ENCODE measurements at places on chromosomes 16 and 17.

- no peak for DNase-seq
Measured at GRCh38 chr17:50037321-50038107, 18.4 kb upstream of the ITGA3 start.

- DNase-seq: no peak
Measured at GRCh38 chr17:50203086-50203485, 1.7 kb upstream of the COL1A1 start.

DNA sequence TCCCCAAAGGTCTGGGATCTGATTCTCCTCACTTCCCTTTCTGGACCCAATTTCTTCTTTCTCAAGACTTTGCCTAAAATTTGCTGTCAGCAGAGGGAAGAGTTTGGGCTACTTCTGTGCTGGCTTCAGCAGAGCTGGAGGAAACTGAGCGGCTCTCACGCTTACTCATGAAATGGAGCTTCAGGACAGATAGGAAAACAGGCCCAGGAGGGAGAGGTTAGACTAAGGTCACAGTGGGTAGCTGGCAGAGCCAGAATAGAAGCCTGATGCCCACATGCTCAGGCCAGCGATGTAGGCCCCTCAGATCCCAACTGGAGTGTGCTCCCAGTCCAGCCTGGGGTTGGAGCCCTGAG is 593 bp downstream of the SLC38A7 start:
- DNase-seq: no peak

GRCh38 chr16:27335349-27336053 is 21.7 kb downstream of the IL4R start:
- DNase-seq: no peak

GRCh38 chr17:2701161-2701995 is 10.2 kb downstream of the CLUH start:
- DNase-seq: no peak

GRCh38 chr16:16143038-16143763 is 80.1 kb downstream of the ABCC6 start:
- DNase-seq: peak; percentile 60

DNA sequence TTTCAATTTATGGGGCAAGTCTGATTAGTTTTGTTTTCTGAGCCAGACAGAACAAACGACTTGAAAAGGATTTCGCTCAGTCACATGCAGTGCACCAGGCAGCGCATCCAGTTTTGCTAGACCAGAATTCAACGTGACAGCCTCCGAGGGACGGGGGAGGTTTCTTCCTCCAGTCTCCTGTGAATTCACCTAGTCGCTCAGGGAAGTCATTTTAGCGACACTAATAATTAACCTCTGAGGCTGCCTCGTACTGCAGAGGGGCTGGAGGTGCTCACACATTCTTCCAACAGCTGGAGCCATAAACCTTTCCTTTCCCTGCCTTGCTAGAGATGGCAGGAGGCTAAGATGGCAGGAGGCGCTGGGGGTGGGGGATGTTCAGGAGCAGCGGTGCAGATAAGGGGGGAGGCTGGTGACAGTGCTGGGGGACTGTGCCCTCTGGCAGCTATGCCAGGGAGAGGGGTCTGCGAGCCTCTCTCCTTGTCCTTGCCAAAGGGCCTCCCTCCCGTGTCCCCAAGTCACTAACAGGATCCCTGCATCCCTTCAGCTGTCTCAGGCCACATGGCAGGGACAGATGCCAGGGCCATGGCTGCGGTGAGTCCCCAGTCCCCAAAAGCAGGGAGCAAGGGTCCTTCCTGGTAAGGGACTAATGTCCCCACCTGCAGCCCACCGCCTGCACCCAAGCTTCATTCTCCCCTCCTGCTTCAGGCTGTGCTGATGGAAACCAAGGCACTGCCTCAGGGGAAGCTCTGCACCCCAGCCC is 24.0 kb downstream of the MXRA7 start:
- no peak for DNase-seq

DNA sequence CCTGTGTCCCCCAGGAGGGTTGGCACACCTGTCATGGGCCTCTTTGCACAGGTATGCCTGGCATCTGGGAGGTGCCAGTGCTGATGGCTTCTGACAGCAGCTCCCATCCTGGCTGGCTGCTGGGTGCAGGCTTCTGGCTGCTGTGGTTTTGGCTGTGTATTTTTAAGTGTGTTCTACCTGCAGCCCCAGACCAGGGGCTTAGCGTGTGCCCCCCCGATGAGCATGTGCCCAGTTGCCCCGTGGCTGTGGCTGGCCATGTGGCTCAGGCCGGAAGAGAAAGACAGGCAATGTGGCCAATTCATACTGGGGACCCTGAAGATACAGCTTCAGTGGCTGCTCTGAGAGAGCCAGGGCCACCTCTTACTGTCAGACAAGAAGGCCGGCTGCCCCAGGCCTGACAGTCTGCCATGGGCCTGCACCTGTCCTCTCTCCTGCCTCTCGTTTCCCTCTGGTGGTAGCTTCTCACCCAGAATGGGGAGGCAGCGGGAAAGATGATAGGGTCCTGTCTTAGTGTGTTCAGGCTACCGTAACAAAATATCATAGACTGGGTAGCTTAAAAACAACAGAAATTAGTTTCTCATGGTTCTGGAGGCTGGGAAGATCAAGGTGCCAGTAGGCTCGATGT is 37.6 kb upstream of the LGALS9 start:
- no peak for DNase-seq

DNA sequence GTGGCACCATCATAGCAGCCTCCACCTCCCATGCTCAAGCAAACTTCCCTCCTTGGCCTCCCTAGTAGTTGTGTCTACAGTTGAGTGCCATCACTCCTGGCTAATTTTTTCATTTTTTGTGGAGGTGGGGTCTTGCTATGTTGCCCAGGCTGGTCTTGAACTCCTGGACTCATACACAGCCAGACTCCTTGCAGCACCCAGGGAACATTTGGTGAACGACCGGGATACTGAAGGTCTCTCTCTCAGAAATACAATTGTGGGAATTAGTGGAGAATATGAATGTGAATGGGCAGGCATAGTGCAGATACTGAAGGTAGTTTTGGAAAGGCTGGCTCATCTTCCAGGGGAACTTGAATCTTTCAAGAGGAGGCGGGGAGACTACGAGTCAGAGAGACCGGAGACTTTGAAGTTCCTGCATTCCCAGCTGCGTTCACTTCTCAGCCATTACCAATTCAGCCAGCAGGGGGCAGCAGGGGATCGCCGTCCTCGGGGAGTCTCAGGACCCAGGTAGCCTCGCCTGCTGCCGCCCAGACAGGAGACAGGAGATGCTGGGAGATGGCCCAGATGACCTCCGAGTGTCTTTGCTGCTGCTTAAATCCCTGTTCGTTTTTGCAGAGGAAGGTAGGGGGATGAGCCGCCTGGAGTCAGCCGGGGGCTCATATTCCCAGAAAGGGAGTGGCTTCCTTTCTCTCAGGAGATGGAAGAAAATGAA is 68.6 kb downstream of the HAPSTR1 start:
- peak; percentile 10 for DNase-seq

GRCh38 chr17:19378416-19379360 is at the start of gene MAPK7:
TSS of gene MAPK7 (plus strand) at chr17:19378498. CDS start at chr17:19378901, 403 bp downstream.
- no peak for DNase-seq

- DNase-seq: no peak
Measured at GRCh38 chr17:38939987-38940386, 14.6 kb downstream of the LASP1NB start.

DNA sequence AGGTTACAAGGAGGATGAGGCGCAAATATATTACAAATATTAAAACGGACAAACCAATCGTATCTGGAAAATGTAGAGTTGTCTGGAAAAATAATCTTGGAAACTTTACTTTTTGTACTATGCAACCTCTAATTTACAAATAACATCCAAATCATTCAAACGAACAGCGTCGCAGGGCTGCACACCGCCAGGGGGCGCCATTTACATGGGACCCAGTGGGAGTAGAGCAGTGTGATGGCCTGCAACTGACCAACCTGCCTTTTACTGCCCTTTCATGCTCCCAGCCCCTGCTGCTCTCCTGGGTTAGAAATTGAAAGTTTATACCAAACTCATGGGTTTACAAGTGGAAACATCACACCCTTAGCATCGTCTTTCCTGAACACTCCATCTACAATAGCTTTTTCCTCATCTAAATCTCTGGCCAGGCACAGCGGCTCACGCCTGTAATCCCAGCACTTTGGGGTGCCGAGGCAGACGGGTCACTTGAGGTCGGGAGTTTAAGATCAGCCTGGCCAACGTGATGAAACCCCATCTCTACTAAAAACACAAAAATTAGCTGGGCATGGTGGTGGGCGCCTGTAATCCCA is 10.0 kb downstream of the PITPNC1 start:
- DNase-seq: peak; percentile 19

GRCh38 chr17:77995146-77995852 is 36.8 kb downstream of the TNRC6C start:
- DNase-seq: no peak

DNA sequence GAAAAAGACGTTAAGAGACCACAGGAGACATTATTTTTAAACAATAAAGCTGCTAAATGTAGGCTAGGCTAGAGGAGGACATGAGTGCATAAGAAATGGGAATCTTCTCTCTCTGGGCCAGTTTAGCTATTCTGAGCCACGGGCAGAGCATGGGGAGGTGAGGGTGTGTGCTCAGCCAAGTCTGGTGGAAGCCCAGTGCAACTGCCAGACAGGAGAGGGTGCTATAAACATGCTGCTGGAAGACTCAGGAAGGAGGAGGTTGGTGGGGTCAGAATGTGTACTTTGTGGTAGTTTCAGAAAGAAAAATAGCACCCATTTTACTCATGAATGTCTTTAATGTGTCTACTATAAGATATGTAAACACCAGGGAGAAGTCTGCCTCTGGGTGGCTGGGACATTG is 5.9 kb upstream of the SDK2 start:
- DNase-seq: no peak

DNA sequence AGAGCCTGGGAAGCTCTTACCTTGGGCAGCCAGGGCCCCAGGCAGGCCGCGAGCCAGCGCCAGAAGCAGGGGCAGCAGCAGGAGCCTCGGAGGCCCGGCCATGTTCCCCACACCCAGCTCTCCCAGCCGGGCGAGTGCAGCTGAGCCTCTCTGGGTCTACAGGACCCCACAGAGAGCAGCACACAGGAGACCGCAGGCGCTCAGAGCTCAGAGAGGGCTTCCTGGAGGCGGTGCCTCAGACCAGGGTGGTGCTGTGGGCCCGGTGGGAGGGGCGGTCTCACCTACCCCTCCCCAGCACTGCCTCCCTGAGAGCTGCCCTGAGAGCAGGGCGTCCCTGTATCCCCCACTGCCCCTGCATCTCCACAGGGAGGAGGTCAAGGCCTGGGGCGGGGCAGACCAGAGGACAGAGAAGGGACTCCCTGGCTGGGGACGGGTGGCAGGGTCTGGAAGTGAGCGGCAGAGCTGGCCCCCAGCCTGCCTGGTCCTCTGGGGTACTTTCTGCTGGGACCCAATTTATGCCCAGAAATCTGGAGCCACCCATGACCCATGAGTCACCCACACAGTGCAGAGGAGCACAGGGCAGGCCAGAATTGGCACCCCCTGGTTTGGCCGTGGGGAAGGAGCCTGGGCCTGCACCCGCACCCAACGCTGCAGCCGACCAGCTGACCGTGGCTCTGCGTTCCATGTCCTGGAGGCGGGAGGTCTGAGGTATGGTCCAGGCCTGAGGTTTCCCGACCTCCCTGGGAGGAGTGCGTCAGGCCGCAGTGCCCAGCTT is at the start of gene CD7:
TSS of gene CD7 (minus strand) at position 215 of the 775 bp plus-strand sequence. CDS start at position 102, 113 bp downstream.
- no peak for DNase-seq

DNA sequence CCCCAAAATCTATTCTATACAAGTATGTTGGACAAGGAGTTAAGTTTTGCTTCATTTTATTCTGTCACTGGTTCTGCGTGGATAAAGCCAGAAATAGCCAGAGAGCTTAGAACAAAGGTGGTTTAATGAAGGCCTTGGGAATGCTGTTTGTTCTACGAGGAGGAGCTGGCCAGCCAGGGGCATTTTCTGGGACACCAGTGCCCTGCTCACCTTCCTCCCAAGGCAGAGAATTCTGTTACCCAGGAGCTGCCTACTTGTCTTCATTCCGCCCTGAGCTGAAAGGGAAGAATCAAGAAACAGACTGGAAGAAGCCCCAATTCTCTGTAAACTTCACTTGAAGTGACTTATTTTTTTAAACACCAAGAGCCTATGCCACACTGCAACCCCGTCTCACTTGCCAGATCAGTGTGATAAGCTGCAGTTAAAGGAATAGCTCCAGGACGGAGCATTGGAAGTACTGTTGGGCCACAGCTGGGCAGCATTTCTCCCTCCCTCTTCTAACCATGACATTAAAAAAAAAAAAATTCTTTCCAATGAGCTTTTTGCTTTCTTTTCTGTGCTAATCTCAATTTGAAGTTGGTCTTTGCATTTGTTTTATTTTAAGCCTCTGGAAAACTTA is 149.8 kb upstream of the DYNLRB2 start:
- no peak for DNase-seq

- no peak for DNase-seq
Measured at GRCh38 chr17:67105213-67105612, 60.9 kb downstream of the CACNG1 start.

- DNase-seq: no peak
Measured at GRCh38 chr16:86046667-86047270, 147.8 kb downstream of the IRF8 start.

- DNase-seq: no peak
Measured at GRCh38 chr16:28237754-28238357, 26.1 kb upstream of the XPO6 start.

DNA sequence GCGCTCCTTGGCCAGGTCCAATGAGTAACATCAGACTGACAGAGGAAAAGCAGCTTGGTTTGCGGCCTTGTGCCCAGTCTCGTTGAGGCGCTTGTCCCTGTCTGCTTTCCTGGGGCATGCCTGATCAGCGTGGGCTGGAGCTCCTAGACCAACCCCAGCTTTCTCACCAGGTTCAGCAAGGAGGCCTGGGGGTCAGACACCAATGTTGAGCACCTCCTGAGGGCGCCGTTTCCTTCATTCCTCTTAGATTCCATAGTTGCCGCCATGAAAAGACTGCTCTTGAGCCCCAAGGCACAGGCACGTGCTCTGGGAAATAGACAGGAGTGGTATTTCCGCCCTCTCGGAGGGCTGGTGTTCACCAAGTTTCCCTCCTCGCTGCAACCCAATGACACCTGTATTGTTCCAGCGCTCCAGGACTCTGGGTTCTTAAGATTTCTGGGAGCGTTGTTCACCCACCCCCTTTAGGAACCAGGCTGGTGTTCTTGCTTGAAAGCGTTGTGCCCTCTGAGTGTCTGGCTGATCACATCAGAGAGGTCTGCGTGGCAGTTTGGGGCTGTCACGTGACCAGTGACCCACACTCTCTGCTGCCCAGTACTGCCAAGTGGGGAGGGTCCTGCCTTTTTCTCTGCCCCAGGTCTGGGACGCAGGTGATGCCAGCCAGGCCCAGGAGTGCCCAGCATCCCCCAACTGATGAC is 18.0 kb downstream of the KCTD2 start:
- no peak for DNase-seq

GRCh38 chr16:67490335-67491096 is 7.2 kb upstream of the AGRP start:
- DNase-seq: no peak

DNA sequence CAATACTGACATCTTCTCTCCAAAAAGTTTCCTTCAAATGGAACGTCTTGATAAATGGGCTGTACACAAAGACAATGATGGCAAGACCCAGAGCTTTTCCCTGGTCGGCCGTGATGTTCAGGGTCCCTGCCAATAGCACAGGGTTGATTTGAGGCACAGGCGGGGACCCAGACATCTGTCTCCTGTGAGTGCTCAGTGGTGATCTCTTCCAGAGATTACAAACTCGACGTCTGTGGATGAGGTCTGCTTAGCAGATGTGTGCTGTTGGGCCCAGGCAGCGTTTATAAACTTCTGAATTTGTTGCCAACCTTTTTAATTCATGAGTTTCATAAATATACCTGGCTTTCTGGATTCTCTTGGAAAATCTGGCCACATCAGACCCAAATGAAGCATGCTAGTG is 14.9 kb downstream of the CPPED1 start:
- no peak for DNase-seq

- DNase-seq: no peak
Measured at GRCh38 chr17:36117505-36118382, 14.1 kb downstream of the CCL4 start.

Measured in germinal center (tissue), 1 donor.